NCI-H69 (cell line): ENCODE measurements at places on chromosomes 12 and 14.

DNA sequence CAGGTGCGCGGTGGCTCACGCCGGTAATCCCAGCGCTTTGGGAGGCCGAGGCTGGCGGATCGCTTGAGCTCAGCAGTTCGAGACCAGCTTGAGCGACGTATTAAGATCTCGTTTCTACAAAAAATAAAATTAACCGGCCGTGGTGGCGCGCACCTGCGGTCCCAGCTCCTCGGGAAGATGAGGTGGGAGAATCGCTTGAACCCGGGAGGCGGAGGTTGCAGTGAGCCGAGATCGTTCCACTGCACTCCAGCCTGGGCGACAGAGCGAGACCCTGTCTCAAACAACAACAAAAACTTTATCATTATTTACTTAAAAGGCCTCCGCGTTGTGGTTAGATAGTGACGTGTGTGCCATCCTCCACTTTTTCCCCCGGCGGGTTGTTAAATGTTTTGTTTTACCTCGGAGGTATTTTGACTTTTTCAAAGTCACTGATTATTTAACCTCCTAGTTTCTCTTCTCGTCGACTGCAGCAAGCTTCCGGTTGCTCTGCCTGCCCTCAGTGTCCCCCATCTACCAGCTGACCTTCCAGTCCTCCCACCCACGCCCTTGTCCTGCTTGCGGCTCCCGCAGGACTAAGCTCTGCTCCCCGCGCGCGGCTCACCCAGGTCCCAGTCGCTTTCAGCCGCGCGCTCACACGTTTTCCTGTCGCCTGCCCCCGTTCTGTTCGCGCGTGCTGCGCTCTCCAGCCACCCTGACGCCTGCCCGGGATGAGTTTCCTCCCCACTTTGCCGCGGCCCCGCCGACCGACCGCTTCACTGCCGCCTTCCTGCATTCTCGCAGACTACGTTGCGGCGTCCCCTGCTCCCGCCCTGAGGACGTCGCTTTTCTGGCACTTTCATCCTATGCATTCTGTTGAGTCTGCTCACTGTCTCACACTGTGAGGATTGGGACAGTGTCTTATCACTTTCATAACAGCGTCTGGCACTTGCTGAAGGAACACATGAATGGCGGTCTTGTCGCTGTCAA lies 1.2 kb upstream of the SCAF11 start:
- DNase-seq = peak; percentile 92

GRCh38 chr14:64734990-64735389 lies 30.8 kb downstream of the PLEKHG3 start:
- peak; percentile 34 for DNase-seq

DNA sequence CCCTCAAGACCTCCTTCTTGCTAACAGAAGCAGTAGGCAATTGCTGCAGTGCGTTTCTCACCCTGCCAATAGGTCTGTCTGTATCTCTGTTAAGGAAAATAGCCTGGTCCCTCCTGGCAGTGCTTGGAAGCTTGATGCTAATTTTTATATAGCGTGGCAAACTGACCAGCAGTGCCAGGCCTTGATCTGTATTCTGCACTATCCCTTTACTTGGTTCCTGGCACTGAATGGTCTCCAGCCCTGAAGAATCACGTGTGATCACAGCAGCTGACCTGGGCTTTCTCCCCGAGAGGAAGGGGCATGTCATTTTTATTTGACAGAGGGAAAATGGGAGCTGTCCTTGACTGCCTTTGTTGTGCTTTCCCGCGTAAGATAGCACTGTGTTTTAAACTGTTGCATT lies 48.7 kb upstream of the TRAF3 start:
- DNase-seq = no peak

- DNase-seq = no peak
These were observed 59.3 kb downstream of the IFNG start for GRCh38 chr12:68100241-68100640.

DNA sequence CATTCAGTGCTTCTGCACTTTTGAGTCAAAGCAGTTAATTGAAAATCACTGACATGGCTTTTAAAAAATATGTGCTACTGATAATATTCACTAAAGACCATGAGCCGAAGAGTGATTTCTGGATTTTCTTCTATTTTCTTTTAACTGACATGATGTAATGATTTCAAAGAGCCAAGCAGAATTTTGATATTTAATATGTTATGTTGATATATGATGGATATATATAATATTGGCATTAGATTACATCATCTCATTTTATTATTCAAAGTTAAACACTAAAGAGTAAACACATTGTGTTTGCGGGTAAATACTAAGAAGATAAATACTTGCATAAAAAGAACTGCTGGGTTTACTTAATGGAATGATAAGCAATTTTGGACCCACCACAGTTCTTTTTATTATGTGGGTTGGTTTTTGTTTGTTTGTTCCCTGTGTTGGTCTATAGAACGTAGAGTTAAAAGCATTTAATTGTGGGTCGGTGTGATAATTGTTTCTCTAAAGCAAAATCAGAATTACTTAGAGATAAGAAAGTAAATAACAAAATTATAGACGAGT lies 692 bp downstream of the SPIC start:
- DNase-seq = peak; percentile 74

GRCh38 chr12:64611341-64612284 lies 1.3 kb downstream of the RASSF3 start:
- DNase-seq = peak; percentile 61

- DNase-seq = peak; percentile 76
These were observed 313.2 kb downstream of the ATP23 start for GRCh38 chr12:58254463-58255100.
